ENCODE measurements at places on chromosomes 2 and 18.

- no peak for DNase-seq
Observed at GRCh38 chr18:58116818-58117217, 72.8 kb downstream of the NEDD4L start.

DNA sequence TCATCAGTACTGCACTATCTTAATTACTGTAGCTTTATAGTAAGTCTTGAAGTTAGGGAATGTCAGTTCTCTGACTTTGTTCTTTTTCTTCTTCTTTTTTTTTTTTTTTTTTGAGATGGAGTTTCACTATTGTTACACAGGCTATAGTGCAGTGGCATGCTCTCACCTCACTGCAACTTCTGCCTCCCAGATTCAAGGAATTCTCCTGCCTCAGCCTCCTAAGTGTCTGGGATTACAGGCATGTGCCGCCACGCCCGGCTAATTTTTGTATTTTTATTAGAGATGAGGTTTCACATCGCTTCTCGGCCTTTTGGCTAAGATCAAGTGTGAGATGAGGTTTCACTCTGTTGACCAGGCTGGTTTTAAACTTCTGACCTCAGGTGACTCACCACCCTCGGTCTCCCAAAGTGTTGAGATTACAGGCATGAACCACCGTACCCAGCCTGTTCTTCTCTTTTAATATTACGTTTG, 41.9 kb upstream of the TANC1 start:
- no peak for DNase-seq

DNA sequence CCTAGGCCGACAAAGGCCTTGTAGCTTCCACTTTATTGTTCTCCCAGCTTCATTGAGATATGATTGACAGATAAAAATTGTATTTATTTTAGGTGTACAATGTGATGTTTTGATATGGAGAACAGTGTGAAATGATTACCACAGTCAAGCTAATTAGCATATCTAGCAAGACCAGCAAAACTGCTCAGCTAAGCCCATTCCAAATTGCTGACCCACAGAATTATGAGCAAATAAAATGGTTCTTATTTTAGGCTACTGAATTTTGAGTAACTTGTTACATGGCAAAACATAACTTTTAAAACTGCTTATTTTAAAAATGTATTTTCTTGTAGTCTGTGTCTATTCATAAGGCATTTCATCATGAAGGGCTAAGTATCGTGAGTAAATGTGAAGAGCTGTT, 8.6 kb upstream of the SELENOI start:
- no peak for DNase-seq

GRCh38 chr2:208799397-208799796, 392.8 kb downstream of the PTH2R start:
- no peak for DNase-seq

GRCh38 chr2:58992062-58992706, 751.1 kb upstream of the FANCL start:
- no peak for DNase-seq

DNA sequence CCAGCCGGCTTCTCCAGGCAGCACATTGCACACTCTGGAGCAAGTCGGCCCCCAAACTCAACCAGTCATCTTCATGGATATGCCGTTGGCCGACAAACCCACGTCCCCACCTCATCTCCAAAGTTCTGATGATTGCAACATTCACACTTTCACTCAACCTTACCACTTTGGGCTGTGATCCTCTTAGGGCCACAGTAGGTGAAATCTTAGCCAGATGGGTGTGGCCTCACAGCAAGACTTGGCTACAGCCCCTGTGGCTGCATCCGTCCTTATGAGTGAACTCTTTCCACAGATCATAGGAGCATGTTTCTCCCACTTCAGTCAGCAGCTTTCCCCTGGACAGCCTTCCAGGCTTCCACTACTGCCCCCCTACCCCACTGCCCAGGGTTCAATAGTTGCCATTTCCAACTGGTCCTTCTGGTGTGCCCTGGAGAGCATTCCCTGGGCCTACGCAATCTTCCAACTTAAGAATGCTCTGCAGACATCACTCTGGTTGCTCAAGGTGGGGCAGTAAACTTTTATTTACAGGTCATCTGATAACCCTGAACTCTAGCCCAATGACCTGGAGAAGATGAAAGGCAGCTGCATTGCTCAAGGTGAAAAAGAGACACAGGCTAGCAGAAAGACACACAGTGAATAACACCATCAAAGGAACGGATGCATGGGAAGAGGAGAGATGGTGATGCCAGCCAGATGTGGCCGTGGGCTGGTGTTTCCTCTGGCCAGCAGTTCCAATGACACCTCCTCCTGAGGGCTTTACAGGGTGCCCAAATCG, 34.5 kb downstream of the ARL4C start:
- DNase-seq, result no peak

GRCh38 chr2:214676421-214677089, 132.9 kb downstream of the BARD1 start:
- DNase-seq, result no peak
